ENCODE measurements at places on chromosomes 3 and 15.

DNA sequence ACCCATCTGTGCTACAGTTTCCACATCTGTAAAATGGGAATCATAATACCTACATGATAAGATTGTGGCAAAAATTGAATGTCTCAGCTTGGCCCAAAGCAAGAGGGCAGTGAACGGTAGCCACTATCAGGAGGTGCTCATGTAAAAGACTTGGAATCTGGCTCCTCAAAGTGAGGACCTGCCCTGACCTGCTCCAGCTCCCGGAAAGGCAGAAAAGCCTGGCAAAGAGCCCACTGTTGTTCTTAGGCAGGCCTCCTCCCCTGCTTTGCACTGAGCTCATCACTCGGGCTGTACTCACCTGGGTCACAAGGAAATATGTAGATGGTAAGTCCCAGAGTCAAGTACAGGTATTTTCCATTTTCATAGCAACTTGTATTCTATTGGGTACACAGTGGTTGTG lies 250.7 kb upstream of the TBL1XR1 start:
- DNase-seq = no peak

GRCh38 chr3:123267821-123268220 lies 66.1 kb downstream of the SEC22A start:
- DNase-seq = no peak

GRCh38 chr15:58546066-58546591 lies 114.3 kb downstream of the LIPC start:
- DNase-seq = no peak

GRCh38 chr3:129119365-129120100 lies 2.1 kb downstream of the RAB43 start:
- peak; percentile 31 for DNase-seq

DNA sequence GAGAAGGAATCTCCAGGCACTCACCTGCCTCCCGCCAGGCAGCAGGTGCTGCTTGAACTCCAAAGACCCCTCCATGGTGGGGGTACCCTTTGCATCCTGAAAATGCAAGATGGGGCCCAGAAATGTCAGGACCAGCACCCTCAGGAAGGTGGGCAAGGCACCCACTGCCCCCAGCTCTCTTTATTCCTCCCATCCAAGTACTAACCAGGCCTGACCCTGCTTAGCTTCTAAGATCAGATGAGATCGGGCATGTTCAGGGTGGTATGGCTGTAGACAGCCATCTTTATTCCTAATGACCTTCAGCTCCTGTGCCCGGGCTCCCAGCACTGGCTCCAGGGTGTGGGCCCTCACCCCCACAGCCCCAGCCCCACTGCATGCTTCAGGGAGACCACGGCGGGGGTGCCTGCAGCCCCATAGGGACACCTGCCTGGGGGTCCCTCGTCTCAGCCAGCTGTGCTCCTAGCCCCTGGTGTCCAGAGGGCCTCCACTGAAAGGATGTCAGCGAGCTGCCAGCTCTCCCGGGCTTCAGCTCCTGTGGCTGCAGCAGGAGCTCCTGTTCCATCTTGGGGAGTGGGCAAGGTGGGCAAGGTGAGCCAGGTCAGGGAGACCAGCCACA lies 13.2 kb downstream of the PLA2G4B start:
- DNase-seq = no peak

DNA sequence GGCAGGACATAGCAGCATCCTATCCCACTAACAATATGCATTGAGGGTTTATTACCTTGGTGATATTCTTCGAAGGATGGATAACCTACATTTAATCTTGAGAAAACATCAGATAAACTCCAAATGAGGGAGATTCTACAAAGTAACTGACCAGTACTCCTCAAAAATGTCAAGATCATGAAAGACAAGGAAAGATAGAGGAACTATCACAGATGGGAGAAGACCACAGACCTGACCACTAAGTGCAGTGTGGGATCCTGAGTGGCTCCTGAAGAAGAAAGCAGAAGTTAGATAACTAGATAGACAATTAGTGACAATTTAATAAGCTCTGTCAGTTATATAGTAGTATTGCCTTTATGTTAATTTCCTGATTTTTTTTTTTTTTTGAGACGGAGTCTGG lies 17.7 kb upstream of the CGNL1 start:
- no peak for DNase-seq

GRCh38 chr3:123816673-123817207 lies 67.4 kb downstream of the MYLK start:
- no peak for DNase-seq

DNA sequence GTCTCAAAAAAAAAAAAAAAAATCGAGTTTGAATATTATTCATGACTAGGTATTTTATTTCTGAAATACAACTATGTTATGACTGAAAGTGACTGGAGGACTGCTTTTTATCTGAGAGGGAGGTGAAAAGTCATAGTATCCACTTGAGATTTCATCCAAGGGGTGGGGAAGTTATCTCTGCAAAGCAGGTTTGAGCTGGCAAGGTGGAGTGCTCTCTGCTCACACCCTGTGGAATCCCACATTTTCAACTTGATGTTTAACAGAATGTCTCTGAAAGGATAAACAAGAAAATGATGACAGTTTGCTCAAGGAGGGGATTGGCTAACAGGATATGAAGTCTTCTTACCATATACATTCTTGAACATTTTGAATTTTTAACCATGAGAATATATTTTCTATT lies 27.3 kb upstream of the SEC62 start:
- no peak for DNase-seq

DNA sequence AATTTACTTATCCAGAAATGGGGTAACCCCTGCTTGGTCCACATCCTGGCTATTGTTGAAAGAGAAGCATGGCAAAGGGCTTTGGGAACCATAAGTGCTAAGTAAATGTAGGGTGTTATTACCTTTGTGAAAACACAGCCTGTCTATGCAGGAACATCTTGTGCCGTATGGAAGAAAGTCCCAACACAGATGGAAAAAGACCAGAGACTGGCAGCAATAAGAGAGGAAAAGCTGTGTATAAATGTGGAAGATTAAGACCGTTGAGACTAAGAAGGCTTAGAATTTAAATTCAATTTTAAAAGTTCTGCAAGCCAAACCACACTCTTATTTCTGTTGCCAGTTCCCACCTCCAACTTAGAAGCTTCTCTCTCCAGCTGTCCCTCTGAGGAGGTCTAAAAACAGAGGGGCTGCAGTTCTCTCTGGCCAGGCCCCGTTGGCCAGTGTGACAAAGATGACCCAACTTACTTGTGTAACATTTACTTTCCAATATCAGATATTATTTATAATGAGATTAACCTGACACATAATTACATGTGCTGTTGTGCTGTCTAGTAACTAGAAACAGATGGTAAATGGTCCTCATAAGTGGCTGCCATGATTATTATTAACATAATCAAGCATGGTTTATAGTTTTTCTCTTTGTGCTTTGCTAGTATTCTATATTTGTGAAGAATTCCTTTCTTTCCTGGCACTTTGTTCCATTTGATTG lies 7.0 kb downstream of the MINDY4B start:
- no peak for DNase-seq

DNA sequence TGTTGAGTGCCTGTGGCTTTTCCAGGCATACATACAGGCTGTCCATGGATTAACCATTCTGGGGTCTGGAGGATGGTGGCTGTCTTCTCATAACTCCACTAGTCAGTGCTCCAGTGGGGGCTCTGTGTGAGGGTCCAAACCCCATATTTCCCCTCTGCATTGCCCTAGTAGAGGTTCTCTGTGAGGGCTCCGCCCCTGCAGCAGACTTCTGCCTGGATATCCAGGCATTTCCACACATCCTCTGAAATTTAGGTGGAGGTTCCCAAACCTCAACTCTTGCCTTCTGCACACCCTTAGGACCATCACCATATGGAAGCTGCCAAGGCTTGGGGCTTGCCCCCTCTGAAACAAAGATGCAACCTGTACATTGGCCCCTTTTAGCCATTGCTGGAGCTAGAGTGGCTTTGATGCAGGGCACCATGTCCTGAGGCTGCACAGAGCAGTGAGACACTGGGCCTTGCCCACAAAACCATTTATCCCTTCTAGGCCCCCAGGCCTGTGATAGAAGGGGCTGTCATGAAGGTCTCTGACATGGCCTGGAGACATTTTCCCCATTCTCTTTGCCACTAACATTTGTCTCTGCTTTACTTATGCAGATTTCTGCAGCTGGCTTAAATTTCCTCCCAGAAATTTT lies 400.1 kb upstream of the MDFIC2 start:
- DNase-seq = no peak

DNA sequence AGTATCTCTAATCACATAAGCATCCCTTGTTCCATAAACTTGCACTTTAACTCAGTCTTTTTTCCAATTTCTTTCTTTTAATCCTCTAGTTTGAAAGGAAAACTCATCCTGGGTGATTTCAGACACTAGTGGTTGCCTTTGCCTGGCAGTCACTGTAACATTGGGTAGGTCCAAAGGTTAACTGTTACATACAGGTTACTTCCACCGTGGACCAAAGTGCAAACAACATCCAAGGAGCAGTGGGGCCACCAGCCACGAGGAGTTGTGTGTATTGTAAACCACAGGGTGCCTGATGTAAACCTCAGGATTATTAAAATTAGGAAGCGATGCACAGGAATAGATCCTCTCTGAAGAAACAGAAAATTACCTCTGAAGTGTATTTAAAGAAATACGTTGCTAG lies 75.0 kb downstream of the HCN4 start:
- no peak for DNase-seq

- DNase-seq = no peak
Measured at GRCh38 chr15:52808996-52809395, 18.9 kb upstream of the ONECUT1 start.

DNA sequence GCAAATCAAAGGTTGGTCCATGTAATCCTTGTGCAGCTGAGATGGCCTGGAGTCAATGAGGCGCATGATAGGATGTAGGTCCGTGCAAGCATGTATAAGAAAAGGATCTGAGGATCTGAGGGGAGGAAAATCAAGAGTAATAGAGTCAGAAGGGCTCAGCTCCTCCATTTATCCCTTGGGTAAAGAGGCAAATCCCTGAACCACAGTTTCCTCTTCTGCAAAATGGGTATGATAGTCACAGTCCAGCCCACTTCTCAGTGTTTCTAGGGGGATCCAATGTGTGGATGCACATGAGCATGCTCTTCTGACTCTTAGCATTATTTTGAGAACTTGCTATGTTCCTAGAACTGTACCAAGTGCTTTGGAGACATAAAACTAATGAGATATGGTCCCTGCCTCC lies 67.9 kb downstream of the BFSP2 start:
- DNase-seq = no peak

- no peak for DNase-seq
Measured at GRCh38 chr3:132421832-132422231, 4.5 kb downstream of the DNAJC13 start.

DNA sequence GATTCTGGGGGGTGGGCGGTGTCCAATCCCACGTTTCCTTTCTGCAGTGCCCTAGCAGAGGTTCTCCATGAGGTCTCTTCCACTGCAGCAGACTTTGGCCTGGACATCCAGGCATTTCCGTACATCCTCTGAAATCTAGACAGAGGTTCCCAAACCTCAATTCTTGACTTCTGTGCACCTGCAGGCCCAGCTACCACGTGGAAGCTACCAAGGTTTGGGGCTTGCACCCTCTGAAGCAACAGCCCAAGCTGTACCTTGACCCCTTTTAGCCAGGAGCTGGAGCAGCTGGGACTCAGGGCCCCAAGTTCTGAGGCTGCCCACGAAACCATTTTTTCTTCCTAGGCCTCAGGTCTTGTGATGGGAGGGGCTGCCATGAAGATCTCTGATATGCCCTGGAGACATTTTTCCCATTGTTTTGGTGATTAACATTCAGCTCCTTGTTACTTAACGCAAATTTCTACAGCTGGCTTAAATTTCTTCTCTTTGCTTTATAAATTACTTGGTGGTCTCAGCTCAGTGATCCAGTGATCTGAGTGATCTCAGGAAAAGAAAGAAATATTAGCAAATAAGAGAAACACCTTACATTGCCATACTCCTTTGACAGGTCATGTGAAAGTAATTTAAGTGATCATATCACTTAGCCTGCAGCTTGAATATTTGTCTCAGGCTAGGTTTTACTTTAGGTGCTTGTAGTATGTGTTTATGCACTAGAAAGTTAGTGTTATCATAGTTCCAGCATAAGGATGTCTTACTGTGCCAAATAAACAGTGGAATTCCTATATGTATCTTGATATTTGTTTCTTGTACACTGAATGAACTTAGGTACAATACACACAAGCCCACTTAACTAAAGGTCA lies 3.0 kb downstream of the SNAP23 start:
- DNase-seq = no peak

- no peak for DNase-seq
Measured at GRCh38 chr3:193489949-193490348, 64.7 kb downstream of the ATP13A4 start.

DNA sequence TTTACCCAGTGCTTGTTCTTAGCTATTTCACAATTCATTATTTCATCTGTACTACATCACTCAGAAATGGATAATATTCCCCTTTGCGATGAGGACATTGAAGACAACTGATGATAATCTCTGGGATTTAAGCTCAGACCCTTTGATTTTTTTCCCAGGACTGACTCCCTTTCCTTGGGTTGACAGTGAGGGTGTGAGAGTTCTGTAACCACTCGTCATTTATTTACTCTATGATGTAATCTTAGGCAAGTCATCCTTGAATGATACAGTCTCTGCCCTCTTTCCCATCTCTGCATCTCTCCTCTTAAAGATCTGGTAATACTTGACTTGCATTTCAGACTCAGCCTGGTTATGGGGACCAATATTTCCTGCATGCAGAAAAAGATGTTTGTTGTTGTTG lies 1041.7 kb downstream of the AGBL1 start:
- DNase-seq = no peak

- no peak for DNase-seq
Measured at GRCh38 chr3:36893137-36893557, 51.7 kb downstream of the TRANK1 start.

- no peak for DNase-seq
Measured at GRCh38 chr3:173869766-173870165, 472.2 kb downstream of the NLGN1 start.

GRCh38 chr3:124999317-124999716 lies 56.5 kb downstream of the HEG1 start:
- no peak for DNase-seq

DNA sequence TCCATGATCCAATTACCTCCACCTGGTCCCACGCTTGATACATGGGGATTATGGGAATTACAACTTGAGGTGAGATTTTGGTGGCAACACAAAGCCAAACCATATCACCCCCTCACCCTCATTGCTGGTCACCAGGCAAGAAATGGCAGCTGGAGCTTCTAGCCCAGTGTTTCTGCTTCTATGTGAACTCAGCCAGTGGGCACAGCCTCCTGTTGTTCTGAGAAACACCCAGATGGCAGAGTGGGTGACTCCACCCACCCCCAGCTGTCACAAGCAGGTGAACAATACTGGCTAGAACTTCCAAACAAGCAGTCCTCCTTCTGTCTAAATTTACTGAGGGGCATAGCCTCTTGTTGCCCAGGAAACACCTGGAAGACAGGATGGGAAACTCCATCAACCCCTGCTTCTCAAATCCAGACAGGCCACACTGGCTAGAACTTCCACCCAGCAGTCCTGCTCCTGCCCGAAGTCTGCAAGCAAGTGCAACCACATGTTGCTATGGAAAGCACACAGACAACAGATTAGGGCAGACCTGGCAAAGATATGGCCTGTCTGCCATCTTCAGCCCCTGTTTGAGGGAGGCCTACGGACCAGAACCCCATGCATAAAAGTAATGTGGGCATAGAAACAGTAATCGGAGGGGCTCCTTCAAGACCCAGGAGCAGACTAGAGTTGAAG lies 114.1 kb downstream of the DTWD1 start:
- DNase-seq = no peak

All from T-helper 2 cell treated with Interferon-gamma antibody and Interleukin-4, amounts not matched to agents 5 μg/mL and 100 μg/mL, for 36 hours (primary cell).